ENCODE measurements at places on chromosomes 3 and 15. TPM values are rescaled to one million over a fixed set of nuclear protein-coding genes. Genes with fewer than 3 reads are reported as not detected.

The LXN gene
- 17.1 TPM for polyA plus RNA-seq

The CFAP100 gene
- 0.94 TPM for polyA plus RNA-seq

The SLC28A2 gene
- polyA plus RNA-seq, result 0.13 TPM

The GOLGA8J gene
- polyA plus RNA-seq, result 0.59 TPM

The TUSC7 gene
- polyA plus RNA-seq, result not detected

The NR1I2 gene
- 0.33 TPM for polyA plus RNA-seq

The PGBD4 gene
- polyA plus RNA-seq, result 2.2 TPM

The NOX5 gene
- polyA plus RNA-seq, result 0.24 TPM

The GOLGA6L10 gene
- polyA plus RNA-seq, result 2.8 TPM

The LRRC49 gene
- polyA plus RNA-seq, result 6.0 TPM

The TMEM62 gene
- 9.8 TPM for polyA plus RNA-seq

The IL16 gene
- 6.6 TPM for polyA plus RNA-seq

The RARRES1 gene
- polyA plus RNA-seq, result 2.6 TPM

The ZNF80 gene
- polyA plus RNA-seq, result not detected

The RUBCN gene
- polyA plus RNA-seq, result 10.5 TPM

The ZDHHC23 gene
- polyA plus RNA-seq, result 1.1 TPM

The SUCNR1 gene
- polyA plus RNA-seq, result 0.05 TPM

The DUOXA1 gene
- polyA plus RNA-seq, result not detected

The PTH1R gene
- polyA plus RNA-seq, result 10.9 TPM

The CDHR4 gene
- polyA plus RNA-seq, result 0.25 TPM

The UROC1 gene
- 0.10 TPM for polyA plus RNA-seq

The TEX55 gene
- polyA plus RNA-seq, result not detected

The XRN1 gene
- polyA plus RNA-seq, result 18.8 TPM

The SPINK8 gene
- not detected for polyA plus RNA-seq

The LRRIQ4 gene
- 0.13 TPM for polyA plus RNA-seq

The SLCO2A1 gene
- 1.8 TPM for polyA plus RNA-seq

The PARP14 gene
- 7.8 TPM for polyA plus RNA-seq

The PCCB gene
- 30.6 TPM for polyA plus RNA-seq

The MYO5C gene
- 8.5 TPM for polyA plus RNA-seq

The PAK6 gene
- 0.83 TPM for polyA plus RNA-seq

The SLC12A1 gene
- 0.15 TPM for polyA plus RNA-seq

The GALNT15 gene
- polyA plus RNA-seq, result 1.1 TPM

The FBN1 gene
- polyA plus RNA-seq, result 168 TPM

The B3GNT5 gene
- 9.2 TPM for polyA plus RNA-seq

The ZBED2 gene
- polyA plus RNA-seq, result not detected

The ISLR gene
- polyA plus RNA-seq, result 142 TPM

The ELL3 gene
- 1.8 TPM for polyA plus RNA-seq

The ASB14 gene
- polyA plus RNA-seq, result 0.89 TPM

The MCTP2 gene
- polyA plus RNA-seq, result 0.37 TPM

The GRM7 gene
- not detected for polyA plus RNA-seq
